Mesenteric fat pad (tissue), 1 donor: ENCODE measurements at places on chromosomes 12 and 14. TPM values are rescaled to one million over a fixed set of nuclear protein-coding genes. Genes with fewer than 3 reads are reported as not detected.

GRCh38 chr12:63294327-63294632, 143.3 kb upstream of the AVPR1A start:
- DNase-seq: no peak

- DNase-seq: no peak
Measured at GRCh38 chr12:20451761-20452160, 83.4 kb downstream of the PDE3A start.

GRCh38 chr12:56202366-56202765, 13.1 kb upstream of the SMARCC2 start:
- no peak for DNase-seq

DNA sequence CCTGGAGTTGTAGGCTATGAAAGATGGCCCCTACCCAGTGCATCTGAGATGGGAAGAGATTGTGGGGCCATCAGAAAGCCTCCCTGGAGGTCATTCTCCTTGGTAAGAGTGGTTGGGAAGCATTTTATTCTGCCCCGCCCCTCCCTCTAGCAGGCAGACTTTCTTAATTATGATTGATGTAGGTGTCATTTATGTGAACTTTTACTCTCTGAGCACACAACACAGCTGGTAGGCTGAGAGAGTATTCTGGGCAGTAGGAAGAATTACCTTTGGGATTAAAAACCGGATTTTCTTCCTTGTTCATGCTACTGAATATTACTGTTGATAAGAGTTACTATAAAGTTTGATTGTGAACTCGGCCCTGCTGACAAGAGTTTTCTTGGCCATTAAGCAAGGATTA, 266.8 kb downstream of the TTC6 start:
- DNase-seq: no peak

- no peak for DNase-seq
Measured at GRCh38 chr12:75969768-75970167, 61.8 kb downstream of the PHLDA1 start.

- no peak for DNase-seq
Measured at GRCh38 chr12:108784270-108784669, 53.0 kb upstream of the CORO1C start.

DNA sequence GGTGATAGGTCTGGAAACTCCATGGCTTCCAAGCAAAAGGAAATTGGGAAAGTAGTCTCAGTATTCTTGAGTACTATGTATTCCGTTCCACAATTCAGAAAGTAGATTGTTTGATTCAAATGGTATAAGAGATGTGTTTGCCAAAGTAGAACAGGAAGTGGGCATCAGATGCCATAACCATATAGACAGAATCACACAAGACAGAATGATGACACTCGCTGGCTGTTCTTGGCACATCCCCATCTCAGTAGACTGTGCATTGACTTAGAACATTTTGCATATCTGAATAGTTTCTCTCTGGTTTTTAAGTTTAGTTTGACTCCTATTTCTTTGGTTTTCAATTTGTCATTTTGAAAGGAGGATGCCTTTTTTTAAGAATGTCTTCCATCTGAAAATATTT, 221.1 kb upstream of the RGS6 start:
- no peak for DNase-seq

DNA sequence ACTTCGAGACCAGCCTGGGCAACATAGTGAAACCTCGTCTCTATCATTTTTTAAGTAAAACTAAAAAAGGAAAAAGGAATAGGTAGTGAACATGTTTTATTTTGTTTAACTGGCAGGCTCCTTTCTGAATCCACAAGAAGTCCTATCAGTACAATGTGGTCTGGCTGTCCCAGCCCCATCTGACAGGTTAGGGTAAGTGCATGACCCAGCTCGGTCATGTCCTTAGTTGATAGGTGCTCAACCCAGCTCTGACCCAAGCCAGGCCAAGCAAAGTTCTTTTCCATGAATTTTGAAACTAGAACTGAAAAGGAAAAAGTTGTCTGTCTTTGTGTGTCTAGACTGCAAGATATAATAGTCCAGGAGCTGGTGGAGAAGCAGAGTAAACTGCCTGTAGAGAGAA, 4.7 kb upstream of the NRDE2 start:
- DNase-seq: no peak

- no peak for DNase-seq
Measured at GRCh38 chr12:130546494-130546893, 169.6 kb downstream of the RIMBP2 start.

- DNase-seq: no peak
Measured at GRCh38 chr12:48198672-48198971, 4.5 kb downstream of the OR10AD1 start.

DNA sequence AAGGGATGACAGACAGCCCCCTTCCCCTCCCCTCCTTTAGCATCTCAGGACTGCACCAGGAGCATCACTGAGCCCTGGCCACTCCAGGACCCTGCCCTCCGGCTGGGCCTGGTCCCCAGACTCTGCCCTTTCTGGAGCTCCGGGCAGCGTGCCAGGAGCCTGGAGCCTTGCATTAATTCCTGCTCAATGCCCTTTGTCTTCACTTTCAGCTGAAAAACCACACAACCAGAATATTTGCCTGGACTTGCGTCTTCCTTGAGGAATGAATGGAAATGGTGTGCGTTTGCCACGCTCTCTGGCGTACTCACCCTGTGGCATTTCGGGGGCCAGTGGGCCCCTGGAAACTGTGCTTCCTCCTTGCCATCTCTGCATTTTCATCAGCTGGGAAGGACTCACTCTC, 8.5 kb upstream of the RFLNA start:
- DNase-seq: no peak

DNA sequence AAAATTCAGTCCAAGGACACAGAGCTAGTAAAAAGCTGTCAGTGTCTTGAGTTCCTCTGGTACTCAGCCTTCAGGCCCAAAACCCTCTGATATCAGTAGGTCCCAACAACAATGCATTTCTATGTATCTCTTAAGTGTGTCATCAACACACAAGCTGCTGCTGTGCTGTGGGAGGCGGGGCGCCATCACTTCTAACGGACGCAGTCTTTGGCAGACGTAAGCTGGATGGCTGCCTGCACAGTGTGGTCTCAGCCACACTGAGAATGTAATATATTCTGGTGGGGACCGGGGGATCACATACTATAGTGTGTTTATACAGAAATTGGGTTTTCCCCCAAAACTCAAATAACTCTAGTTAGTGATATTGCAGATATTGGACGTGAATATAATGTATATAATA, 123.9 kb downstream of the SUDS3 start:
- no peak for DNase-seq

DNA sequence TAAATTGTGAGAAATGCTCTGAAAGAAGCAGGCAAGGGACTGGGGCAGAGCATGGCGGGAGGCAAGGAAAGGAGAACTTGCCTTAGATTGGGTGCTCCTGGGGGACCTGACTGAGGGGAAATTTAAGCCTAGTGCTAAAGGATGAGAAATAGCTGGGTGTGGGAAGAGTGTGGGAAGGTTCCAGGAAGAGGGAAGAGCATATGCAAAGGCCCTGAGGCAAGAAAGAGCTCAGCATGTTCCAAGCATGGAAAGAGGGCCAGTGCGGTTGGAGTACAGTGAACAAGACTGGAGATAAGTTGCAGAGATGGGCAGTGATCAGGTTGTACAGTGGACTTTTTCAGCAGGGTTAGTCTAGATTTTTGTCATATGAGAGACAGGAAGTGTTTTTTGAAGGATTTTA, 9.0 kb downstream of the CLSTN3 start:
- no peak for DNase-seq

DNA sequence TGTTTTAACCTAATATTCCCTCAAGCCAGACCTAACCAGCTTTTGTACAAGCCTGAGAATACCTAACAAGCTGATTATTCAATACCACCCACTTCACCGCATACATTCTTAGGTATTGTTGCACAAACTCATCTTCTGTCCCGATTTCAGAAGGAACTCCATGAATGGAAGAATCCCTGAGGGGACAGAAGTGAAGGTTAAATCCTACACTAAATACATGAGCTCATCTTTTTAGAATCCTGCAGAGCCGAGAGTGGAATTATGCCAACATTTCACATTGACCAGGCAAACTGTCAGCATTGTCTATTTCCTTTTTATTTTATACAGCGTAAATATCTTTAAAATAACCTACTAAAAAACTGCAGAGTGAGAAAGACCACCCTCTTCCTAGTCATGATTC, 140.7 kb upstream of the PRICKLE1 start:
- DNase-seq: no peak

- DNase-seq: no peak
Measured at GRCh38 chr12:49979791-49980190, 7.0 kb downstream of the AQP6 start.

GRCh38 chr12:12207746-12208145, 59.1 kb downstream of the LRP6 start:
- DNase-seq: no peak

DNA sequence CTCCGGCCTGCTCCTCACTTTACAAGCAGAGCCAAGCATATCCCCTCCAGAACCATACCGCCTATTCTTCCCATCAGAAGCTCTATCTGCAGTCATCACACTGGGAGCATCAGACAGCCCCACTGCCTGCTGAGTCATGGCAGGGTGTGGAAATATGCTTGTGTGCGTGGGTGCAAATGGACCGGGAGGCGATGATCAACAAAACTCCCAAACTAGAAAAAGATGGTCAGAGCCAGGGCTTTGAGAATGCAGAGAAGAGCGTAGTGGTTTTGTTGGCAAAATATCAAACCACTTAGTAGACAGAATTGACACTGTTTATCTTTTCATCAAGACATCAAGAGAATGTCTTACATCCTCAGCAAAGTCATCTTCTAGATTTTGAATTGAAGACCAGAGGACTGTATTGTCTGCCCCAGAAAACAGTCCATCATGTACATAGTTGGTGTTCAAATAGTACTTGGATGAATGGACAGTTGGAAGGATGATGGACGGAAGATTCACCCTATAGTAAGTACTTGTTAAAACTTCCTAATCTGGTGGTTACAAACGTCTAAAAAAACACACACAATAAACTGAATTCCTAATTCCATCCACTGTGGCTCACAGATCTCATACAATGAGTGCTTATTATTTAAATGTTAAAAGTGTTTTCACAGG, 54.9 kb downstream of the VWF start:
- no peak for DNase-seq

DNA sequence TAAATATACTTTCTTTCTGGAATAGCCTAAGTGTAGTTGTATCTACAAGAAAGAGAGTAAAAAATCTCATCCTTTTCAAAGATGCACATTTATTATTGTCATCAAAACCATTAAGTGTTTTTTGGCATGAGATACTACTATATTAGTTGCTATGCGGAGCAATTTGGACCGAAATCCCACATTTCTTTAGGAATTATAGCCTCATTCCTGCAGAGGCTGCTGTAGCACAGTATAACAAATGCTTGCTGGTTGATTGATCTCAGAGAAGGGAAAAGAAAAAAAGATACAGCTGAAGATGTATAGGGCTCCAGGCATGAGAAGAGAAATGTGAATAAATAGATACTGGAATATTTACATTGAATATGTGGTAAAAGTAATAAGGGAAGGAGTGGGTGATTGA, 36.0 kb downstream of the RHOJ start:
- no peak for DNase-seq

DNA sequence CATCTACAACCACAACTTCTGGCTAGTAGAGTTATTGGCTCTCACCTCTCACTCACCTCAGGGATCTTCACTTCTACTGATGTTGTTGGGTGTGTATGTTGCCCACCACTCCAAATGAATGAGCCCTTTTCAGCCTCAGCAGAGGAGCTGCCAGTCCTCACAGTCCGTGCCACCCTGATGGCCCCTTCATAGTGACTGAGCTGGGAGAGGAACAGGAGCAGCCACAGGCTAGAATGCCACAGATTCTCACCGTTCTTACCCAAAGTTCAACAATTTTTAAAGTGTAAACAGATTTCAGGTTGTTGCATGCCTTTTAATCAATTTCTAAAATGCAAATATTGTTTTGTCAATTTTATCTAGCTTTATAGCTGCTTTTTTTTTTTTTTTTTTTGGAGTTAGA, 74.5 kb upstream of the DNM1L start:
- no peak for DNase-seq

KRT82 gene
- total RNA-seq: not detected

CELA1 gene
- total RNA-seq: not detected

KRT77 gene
- not detected for total RNA-seq

SLC6A15 gene
- total RNA-seq: not detected

TAMALIN gene
- 117 TPM for total RNA-seq

TMEM30B gene
- 4.0 TPM for total RNA-seq
